ENCODE measurements at places on chromosomes 4 and X. TPM values are rescaled to one million over a fixed set of nuclear protein-coding genes. Genes with fewer than 3 reads are reported as not detected.

The IL21 gene
- 0.09 TPM for total RNA-seq

The ARHGEF6 gene
- total RNA-seq = 45.7 TPM

The SMIM10 gene
- total RNA-seq = 2.1 TPM

The TCEAL7 gene
- total RNA-seq = not detected

The DUX4 gene
- not detected for total RNA-seq

The CTAG1B gene
- total RNA-seq = not detected

The FRMPD4 gene
- total RNA-seq = not detected

The SLC34A2 gene
- not detected for total RNA-seq

The NPY2R gene
- total RNA-seq = not detected

The PAQR3 gene
- 11.4 TPM for total RNA-seq

The GPR78 gene
- total RNA-seq = not detected

The IBSP gene
- not detected for total RNA-seq

The ZDHHC15 gene
- total RNA-seq = 0.16 TPM

The NHS gene
- 6.9 TPM for total RNA-seq

The LAMTOR3 gene
- 23.2 TPM for total RNA-seq

The MAGEB1 gene
- not detected for total RNA-seq

The CENPE gene
- total RNA-seq = 39.0 TPM

The CXorf65 gene
- total RNA-seq = 17.3 TPM

The RTL3 gene
- not detected for total RNA-seq

The CFAP99 gene
- not detected for total RNA-seq

The NALF2 gene
- total RNA-seq = 0.18 TPM

The GPR143 gene
- total RNA-seq = not detected

The RHOH gene
- 121 TPM for total RNA-seq

The NIPAL1 gene
- 1.9 TPM for total RNA-seq

The SHROOM3 gene
- total RNA-seq = not detected

The SPOCK3 gene
- total RNA-seq = not detected

The SERTM2 gene
- not detected for total RNA-seq

The NUDT11 gene
- total RNA-seq = 1.8 TPM

The SSX1 gene
- total RNA-seq = not detected

The PLS3 gene
- total RNA-seq = 2.2 TPM

The HNRNPH2 gene
- total RNA-seq = 18.3 TPM
